ENCODE measurements at places on chromosomes 2 and 18.

GRCh38 chr2:100623930-100624329 lies 61.1 kb downstream of the PDCL3 start:
- DNase-seq = no peak

DNA sequence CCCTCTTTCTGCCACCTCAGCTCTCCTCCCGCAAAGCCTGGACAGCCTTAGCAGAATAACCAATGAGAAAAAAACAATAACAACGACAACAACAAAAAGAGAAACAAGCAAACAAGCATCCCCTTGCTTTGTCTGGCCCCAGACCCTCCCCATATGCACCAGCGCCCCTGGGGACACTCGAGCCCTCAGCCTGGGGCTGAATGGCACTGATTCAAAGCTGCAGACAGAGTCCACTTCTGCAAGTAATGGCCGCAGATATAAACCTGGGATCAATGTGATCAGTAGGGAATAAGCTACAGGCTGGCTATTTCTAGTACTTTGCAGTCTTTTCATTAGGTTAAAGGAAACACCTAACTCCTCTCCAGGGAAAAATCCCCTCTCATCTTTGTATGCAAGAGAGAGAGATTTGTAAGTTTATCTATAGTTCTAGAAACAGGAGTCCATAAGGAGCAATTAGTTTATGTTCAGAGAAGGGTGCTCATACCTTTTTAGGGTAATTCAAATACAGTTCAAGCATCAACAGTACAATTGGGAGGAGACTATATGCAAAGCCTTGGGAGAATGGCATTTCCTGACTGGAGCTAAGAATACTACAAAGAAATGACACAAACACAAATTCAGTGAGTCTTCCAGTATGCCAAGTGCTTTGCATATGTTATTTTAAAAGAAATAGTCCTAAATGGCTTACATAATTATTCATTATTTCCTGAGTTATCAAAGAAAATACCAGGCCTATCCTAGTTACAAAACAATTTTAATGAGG lies 122.3 kb upstream of the DDX18 start:
- DNase-seq = no peak

- no peak for DNase-seq
Measured at GRCh38 chr2:142944264-142944663, 66.8 kb downstream of the KYNU start.

- DNase-seq = no peak
Measured at GRCh38 chr2:2005915-2006314, 261.6 kb upstream of the PXDN start.

DNA sequence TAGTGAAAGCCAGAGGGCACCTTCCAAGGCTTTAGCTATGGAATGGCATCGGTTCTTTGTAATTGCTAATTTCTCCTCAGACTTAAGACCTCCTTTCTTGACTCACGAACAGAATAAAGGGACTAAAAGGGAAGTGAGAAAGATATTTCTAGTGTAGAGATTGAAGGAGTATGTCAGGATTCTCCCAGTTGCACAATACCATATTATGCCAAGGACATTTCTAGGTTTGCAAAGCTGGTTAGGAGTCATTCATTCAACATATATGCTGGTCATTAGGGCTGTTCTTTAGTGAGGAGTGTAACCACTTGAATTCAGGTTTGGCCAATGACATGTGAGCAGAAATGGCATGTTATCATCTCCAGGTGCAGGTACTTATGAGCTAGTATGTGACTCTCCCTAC lies 7.4 kb downstream of the REEP1 start:
- no peak for DNase-seq

GRCh38 chr2:55371376-55371775 lies 48.3 kb downstream of the CCDC88A start:
- DNase-seq = no peak

- no peak for DNase-seq
Measured at GRCh38 chr2:128008074-128008672, 19.7 kb downstream of the SAP130 start.

DNA sequence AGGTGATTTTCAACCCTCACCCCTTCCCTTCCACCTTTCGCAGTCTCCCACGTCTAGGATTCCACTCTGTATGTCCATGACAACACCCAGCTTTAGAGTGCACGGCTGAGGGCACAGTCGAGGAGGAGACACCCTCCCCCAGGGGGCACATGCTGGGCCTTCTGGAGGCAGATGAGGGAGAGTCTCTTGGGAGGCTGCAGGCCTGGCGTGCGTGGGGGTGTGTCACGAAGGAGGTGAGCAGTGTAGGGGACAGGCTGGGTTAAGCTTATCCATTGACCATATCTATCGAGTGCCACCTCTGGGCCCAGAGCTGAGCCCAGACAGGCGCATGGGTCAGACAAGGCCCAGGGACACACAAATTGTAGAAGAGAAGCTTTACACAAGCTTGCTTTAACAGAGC lies 18.8 kb downstream of the PROC start:
- DNase-seq = no peak

- no peak for DNase-seq
Measured at GRCh38 chr2:31810200-31810917, 200.4 kb downstream of the MEMO1 start.

- DNase-seq = no peak
Measured at GRCh38 chr2:42096869-42097591, 49.2 kb downstream of the PKDCC start.

- no peak for DNase-seq
Measured at GRCh38 chr2:140657657-140658056, 1473.2 kb downstream of the LRP1B start.

GRCh38 chr2:124908411-124908810 lies 883.3 kb downstream of the CNTNAP5 start:
- DNase-seq = no peak

DNA sequence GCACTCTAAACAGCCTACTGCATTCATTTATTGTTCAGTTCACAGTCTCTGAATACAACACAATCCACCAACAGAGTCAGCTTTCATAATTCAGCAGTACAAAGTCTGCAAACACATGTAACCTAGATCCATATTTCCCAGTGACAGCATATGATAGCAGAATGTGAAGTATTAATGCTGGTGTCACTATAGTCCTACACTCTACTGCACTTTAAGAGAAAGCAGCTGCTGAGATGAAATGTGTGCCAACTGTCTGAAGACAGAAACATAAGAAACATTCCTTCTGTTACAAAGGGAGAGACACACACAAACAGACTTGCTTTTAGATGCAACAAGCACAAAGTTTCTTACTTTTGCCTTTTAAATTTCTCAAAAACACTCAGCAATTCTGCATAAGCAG lies 441.8 kb downstream of the ZEB2 start:
- peak; percentile 53 for DNase-seq

DNA sequence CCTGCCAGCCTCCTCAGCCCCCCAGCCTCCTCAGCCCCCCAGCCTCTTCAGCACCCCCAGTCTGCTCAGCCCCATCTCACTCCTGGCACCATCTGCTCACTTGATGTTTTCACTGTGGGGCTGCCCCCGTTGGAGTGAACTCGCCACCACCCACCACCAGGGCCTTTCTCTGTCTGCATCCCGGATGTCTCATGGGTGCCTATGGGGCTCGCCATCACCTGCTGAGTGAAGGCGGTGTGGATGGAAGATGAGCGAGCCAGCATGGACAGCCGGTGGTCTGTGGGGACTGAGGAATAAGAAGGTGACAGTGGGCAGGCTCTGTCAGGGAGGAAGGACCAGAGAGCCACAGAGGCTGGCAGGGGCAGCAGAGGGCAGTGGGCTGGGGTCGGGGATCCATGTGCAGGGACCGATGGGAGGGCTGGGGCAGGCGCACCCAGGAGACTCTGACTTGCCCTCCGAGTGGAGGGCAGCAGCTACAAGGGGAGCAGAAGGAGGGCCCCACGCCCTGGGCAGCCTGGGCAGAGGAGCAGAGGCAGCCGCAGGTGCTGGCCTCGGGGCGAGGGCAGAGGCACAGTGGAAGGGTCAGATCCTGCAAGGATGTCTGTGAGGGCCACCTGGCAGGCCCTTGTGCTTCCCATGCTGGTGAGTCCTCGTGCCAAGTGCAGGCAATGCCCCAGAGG lies 74.7 kb upstream of the ODC1 start:
- DNase-seq = no peak

- no peak for DNase-seq
Measured at GRCh38 chr2:26725521-26725820, 32.9 kb downstream of the KCNK3 start.

- no peak for DNase-seq
Measured at GRCh38 chr2:4174796-4175195, 471.4 kb downstream of the DCDC2C start.

- DNase-seq = peak; percentile 40
Measured at GRCh38 chr18:59927246-59927825, 27.5 kb downstream of the PMAIP1 start.

DNA sequence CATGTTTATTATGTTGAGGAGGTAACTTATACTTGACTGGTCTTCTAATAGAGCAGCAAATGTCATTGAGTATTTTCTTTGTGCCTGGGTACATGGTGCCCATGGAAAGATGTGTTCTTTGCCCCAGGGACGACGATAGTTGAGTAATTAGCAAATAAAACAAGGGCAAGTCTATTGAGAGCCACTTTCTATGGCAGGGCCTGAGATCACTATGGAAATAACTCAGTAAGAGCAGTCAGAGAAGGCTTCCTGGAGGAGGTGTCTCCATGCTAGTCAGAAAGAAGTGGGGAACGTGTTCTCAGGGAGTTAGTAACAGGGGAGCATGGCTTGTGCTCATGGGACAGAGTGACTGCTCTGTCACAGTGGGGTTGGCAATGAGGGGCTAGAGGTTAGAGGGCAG lies 28.6 kb downstream of the CTIF start:
- no peak for DNase-seq

GRCh38 chr18:13613591-13614501 lies 112.5 kb downstream of the FAM210A start:
- no peak for DNase-seq

DNA sequence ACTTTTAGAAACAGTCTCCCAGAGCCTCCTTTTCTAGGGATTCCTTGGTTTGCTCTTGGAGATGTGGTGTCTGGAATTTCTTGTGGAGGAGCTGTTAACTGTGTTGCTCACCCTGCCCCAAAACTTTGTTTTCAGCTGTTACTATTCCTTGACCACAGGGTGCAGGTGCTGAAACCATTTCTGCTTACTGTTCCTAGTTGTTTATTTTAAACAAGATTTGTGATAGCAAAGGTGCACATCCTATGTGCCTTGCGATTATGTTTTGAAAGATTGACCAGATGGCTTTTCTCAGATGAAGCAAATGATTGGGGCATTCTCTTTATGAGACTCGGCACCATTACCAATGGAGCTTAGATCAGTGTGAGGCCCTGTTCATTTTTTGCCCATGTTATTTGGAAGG lies 111.2 kb downstream of the RAB3GAP1 start:
- no peak for DNase-seq

GRCh38 chr2:100655936-100656534 lies 93.2 kb downstream of the PDCL3 start:
- DNase-seq = no peak

GRCh38 chr2:130241041-130241707 lies 42.9 kb upstream of the TUBA3E start:
- DNase-seq = peak; percentile 34

GRCh38 chr2:237199577-237199976 lies 113.9 kb downstream of the COPS8 start:
- no peak for DNase-seq

- no peak for DNase-seq
Measured at GRCh38 chr2:231115651-231116050, 9.2 kb downstream of the HTR2B start.

DNA sequence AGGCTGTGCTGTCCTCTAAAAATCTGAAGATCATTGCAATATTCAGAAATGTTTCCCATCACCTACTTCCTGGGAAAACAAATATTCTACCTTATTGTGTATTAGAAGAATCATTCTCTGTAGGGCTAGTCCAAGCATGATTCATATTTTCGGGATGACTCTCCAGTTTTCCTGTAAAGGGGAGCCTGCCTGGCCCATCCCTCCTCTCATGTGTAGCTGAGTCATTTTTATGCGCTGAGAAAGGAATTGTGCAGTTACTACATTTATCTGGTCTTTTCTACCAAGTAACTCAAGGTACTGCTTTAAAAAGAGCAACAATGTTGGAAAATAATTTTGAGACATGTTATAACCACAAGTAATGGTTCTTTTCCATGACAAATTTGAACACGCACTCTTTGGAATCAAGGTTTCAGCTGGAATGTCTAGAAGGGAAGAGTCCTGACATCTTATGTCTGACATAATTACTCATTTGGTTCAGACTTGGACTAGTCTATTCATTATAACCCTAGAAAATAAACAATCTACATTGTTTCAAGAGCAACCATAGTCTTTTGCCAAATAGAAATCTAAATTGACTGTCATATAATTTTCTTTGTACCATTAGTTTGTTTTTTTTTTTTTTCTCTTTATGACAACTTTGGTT lies 6.6 kb downstream of the DSG3 start:
- DNase-seq = no peak

DNA sequence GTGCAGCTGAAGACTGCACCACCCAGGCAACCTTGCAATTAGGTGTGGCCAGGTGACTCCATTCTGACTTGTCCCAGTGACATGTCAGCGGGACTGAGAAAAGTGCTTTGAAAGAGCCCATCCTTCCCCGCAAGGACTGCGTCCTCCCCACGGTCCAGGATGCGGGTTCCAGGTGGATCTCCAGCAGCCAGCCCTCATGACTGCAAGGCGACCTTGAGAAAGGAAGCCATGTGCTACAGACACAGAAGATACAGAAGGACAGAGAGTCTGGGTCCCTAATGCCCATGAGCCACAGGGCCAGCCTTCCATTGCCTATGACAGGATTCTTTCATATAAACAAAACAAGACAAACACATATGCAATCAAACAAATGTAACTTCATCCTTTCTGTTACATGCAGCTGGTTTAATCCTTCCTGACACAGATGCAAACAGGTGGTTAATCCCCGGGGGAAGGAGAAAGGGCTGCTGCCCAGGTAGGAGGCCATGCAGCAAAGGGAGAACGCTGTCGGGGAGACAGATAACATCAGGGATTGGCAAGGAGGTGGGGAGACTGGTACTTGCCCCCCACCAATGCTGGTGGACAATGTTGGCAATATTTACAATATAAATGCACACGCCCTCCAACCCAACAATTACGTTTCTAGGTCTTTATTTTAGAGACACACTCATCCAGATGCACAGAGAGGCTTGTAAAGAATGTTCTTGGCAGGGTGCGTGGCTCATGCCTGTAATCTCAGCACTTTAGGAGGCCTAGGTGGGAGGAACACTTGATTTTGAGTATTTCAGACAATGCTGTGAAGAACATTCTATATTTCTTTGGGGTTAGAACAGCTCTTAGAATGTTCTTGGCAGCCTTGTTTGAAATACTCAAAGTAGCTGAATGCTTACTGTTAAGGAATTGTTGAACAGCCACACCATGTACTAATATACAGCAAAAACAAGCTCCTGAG lies 64.8 kb downstream of the NCAPH start:
- no peak for DNase-seq

- DNase-seq = no peak
Measured at GRCh38 chr2:219573166-219573565, 1.1 kb downstream of the INHA start.

DNA sequence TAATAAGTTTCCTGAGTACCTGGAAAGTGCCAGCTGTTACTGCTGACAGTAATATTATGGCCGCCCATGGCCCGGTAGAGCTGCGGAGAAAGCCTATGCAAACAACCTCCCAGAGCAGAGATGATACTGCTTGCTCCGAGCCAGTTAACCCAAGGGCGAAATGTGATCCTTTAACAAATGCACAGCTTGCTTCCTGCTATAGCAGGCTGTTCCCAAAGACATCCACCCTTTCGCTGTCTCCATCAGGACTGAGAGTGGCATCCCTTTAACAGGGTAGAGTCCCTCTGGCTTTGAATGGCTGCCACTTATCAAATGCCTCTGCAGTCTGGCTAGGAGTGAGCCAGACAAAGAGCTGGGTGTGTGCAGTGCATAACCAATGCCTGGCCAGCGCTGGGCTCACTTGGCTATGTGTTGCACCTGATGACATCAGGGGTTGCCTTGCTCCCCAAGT lies 69.7 kb upstream of the DAPL1 start:
- peak; percentile 41 for DNase-seq

- no peak for DNase-seq
Measured at GRCh38 chr2:33528441-33528950, 52.0 kb downstream of the RASGRP3 start.
